Osteocyte (in vitro differentiated cells): ENCODE measurements at places on chromosomes 3 and 15.

DNA sequence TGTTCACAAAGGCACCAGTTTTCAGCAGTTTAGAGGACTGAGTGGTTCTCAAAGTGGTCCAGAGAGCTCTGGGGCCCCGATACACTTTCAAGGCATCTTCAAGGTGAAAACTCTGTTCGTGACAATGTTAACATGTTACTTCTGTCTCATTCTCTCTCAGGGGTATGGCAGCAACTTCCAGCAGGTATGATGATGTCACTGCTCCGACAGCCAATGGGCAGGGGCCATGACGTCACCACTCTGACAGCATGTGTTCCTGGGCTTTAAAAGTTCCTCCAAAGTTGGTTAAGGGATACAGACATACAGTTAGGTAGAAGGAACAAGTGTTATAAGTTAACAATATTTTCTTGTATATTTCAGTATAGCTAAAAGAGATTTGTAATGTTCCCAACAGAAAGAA, 87.9 kb downstream of the KLF15 start:
- H3K36me3 ChIP-seq = no peaks in the 10 kb centered on the region
- peak overlapping the region; percentile 60 for H3K27ac ChIP-seq
- H3K4me3 ChIP-seq = no peak overlapping the region

DNA sequence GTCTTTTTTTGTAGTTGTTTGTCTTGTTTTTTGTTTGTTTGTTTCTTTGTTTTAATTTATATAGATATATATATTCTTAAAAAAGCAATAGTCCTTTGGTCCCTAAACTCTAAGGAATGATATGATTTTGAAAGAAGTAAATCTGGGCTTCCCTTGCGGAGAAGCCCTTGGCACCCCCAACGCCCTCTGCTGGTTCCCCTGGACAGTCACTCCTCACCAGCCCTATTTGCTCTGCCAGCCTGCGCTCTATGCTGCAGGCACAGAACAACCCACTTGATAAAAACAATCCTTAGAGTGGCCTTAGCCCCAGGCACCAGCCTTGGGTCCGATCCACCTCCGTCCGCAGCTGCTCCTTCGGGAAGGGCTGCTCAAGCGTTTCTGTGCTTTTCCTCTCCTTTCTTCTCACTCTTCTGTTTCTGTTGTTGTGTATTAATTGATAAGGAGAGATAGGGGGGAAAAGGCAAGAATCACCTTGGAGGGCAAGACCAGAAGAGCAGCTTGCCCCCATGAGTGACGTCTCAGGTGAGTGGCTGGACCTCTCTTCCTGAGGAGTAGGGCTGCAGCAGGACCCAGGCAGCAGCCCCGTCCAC, 13.7 kb upstream of the PARP6 start:
- no peaks in the 10 kb centered on the region for H3K4me1 ChIP-seq
- no peaks in the 10 kb centered on the region for H3K36me3 ChIP-seq
- no peak overlapping the region for H3K4me3 ChIP-seq
- no peaks in the 10 kb centered on the region for H3K27me3 ChIP-seq
- no peak for DNase-seq

- no peaks in the 10 kb centered on the region for H3K36me3 ChIP-seq
- H3K4me1 ChIP-seq = peaks cover 12% of the 10 kb centered on the region
- H3K27me3 ChIP-seq = peaks cover 6% of the 10 kb centered on the region
Measured at GRCh38 chr3:161217496-161217895, 3.6 kb upstream of the NMD3 start.

- DNase-seq = no peak
- H3K27ac ChIP-seq = peak overlapping the region; percentile 81
- H3K36me3 ChIP-seq = no peaks in the 10 kb centered on the region
- no peak overlapping the region for H3K4me3 ChIP-seq
Measured at GRCh38 chr15:39127151-39127790, 453.6 kb upstream of the THBS1 start.

GRCh38 chr15:85941186-85941855, 138.3 kb upstream of the AGBL1 start:
- H3K4me3 ChIP-seq = no peak overlapping the region
- no peaks in the 10 kb centered on the region for H3K27me3 ChIP-seq
- H3K36me3 ChIP-seq = no peaks in the 10 kb centered on the region
- no peak for DNase-seq
- H3K27ac ChIP-seq = no peak overlapping the region

- no peaks in the 10 kb centered on the region for H3K27me3 ChIP-seq
- no peak for DNase-seq
- H3K4me3 ChIP-seq = no peak overlapping the region
- H3K27ac ChIP-seq = no peak overlapping the region
- peaks cover 29% of the 10 kb centered on the region for H3K4me1 ChIP-seq
Measured at GRCh38 chr3:71226565-71227269, 356.8 kb downstream of the FOXP1 start.
